COR-L47 (cell line): ENCODE measurements at places on chromosomes 7 and 10.

DNA sequence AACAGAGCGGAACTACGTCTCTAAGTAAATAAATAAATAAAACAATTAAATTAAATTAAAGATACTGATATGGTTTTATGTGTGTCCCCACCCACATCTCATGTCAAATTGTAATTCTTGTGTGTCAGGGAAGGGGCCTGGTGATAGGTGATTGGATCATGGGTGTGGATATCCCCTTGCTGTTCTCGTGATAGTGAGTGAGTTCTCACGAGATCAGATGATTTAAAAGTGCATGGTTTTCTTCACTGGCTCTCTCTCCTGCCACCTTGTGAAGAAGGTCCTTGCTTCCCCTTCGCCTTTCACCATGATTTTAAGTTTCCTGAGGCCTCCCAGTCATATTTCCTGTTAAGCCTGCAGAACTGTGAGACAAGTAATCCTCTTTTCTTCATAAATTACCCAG is 29.0 kb upstream of the OGDHL start:
- no peak for DNase-seq

DNA sequence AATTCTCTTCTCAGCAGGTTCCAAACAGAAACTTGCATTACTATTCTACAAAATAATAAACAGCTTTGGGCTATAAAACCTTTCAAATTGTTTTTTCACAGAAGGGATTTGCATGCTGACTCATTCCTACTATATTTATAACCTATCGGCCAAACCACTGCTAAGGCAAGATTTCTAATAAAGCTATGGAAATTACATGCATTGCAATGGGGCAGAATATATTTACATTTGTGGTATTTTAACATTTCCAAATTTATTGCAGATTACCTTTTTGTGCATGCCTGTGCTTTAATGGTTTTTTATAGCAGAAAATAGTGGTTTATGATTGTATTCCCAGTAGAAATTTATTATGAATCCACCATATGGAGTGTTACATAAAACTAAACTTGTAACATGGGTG is 69.0 kb upstream of the NPVF start:
- DNase-seq = no peak

DNA sequence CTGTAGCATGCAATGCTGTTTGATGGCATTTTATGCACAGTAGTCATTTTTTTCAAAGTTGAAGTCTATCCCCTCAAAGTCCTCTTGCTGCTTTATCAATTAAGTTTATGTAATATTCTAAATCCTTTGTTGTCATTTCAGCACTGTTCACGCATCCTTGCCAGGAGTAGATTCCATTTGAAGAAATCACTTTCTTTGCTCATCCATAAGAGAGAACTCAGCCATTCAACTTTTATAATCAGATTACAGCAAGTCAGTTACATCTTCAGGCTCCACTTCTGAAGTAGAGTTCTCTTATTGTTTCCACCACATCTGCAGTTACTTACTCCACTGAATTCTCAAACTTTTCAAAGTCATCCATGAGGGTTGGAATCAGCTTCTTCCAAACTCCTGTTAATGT is 32.3 kb downstream of the SDHAF3 start:
- DNase-seq = no peak

DNA sequence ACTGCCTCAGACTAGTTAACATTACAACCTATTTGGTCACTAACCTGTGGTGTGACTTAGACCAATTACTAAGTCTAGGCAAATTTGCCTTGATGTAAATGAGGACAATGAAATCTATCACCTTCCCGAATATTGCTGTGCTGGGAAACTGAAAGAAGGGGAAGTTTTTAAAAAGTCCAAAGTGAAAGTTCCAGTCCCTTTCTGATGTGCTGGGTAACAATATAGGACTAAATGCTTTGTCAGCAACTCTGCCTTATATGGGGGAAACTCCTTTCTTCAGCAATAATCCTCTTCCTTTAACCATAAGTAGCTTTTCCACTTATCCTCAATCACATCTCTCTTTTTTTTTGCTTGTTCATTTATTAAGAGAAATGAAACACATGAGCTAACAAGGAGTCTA is 3.9 kb downstream of the PIK3AP1 start:
- no peak for DNase-seq

- no peak for DNase-seq
Measured at GRCh38 chr10:42934351-42934811, 142.5 kb upstream of the RET start.

DNA sequence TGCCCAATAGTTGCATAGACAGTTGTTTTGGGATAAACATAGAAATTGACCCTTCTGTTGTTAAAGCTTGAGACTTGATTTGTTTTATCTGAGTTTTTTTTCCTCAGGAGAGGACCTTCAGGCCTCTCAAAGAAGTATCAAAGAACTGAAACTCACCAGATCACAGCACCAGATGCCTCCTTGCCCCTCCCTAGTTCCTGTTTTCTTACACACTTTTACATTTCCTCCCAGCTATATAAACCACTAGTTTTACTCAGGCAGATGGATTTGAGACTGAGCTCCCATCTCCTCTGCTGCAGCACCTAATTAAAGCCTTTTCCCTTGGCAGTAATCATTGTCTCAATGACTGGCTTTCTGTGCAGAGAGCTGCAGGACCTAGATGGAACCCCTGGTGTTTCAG is 150.6 kb upstream of the NRG3 start:
- DNase-seq = no peak

- DNase-seq = no peak
Measured at GRCh38 chr10:133397938-133398337, 4.0 kb downstream of the MTG1 start.
